GM12892 (cell line): ENCODE measurements at places on chromosomes 3 and 15.

DNA sequence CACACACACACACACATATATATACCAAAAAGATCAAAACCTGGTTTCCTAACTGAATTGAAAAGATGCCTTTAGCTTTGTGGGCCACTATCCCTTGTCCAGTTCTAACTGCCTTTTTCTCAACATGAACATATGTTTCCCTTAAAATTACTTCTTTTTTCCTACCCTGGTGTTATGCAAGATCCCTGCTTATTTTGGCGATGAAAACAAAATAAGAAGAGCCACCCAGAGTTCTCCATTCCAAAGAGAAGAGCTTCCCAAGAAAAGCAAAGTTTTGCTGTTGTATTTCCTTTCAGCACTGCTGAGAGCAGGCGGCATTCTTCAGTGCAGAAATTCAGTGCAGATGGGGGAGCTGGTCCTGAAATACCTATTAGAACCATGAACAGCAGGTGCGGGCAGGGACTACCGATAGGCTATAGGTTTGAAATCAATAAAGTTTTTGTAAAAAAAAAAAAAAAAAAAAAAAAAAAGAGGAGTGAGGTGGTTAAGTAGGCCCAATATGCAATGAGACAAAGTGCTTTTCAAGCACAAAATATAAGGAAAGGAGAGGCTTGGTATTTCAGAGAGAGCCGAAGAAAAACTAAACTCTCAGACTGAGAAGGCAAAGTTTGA is 238.0 kb downstream of the FOXP1 start:
- no peak for DNase-seq

- DNase-seq, result no peak
Measured at GRCh38 chr3:26838026-26838425, 215.5 kb downstream of the LRRC3B start.

GRCh38 chr3:127455541-127456450 is 134.7 kb downstream of the TPRA1 start:
- peak; percentile 92 for DNase-seq

- DNase-seq, result no peak
Measured at GRCh38 chr3:118942195-118942594, 92.5 kb downstream of the IGSF11 start.

DNA sequence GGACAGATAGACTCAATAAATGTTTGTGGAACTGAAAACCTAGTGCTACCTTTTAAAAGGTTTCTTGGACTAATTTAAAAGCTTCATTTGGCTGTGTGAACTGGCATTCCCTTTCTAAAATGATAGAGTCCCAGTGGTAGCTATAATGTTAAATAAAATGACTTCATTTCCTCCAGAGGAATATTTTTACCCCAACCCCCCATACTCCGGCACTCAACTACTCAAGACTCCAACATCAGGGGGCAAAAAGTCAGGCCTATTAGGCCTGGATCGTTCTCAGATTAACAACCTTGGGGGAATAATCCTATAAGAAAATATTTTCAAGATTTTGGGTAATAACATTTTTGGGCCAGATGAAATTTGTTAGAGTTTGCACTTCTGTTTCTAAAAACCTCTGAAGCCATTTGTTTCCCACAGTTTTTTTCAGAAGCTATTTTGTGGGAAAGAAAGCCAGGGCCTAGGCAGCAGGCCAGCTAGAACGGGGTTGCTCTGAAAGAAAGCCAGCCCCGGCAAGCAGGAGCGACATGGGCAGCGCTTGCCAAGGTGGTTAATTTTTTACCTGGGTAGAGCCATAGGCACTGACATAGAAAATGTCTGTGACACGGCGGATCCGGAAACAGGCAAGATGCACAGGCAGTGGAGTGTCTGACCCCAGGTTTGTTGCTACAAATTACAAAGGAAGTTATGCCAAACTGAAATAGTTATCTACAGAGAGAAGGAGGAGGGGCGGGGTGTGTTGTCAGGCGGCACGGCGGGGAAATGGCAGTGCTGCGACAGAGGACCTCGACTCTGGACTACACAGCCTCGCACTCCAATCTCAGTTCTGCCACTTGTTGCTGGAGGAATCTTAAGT is 84.6 kb downstream of the MAGI1 start:
- DNase-seq, result no peak

DNA sequence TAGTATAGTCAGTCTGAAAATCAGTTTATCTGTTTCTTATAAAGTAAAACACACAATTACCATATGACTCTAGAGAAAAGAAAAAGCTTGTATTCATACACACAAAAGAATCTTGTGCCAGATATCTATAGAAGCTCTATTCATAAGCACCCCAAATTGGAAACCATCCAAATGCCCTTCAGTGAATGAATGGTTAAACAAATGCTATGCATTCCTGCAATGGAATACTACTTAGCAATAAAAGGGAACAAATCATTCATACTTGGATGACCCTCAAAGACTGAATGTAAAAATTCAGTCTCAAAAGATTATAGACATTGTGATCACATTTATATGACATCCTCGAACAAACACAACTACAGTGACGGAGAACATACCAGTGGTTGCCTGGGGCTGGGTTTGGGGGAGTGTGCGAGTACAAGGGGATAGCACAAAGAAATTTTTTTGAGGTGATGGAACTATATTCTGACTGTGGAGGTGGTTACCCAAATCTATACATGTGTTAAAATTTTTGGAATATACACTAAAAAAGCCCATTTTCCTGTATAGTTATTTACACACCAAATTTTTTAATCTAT is 680.6 kb downstream of the NTRK3 start:
- no peak for DNase-seq

- DNase-seq, result no peak
Measured at GRCh38 chr3:122390665-122391064, 6.7 kb downstream of the FAM162A start.

DNA sequence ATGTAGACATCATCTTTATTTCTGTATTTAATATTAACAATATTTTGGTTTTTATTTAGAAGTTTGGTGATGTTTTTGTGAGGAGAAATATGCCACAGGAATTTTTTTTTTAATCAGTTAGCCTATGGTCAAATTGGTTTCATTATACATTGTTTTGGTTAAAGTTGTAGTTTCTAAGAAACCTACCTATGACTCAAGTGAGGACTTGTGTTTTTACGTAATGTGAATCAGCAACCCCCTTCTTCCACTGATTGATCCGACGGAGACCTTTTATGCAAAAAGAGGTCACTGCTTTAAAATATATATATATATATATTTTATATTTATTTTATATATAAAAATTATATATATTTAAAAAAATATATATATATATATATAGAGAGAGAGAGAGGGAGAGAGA is 698.1 kb downstream of the FHIT start:
- DNase-seq, result no peak

- no peak for DNase-seq
Measured at GRCh38 chr3:16515885-16516420, 2.5 kb upstream of the RFTN1 start.

GRCh38 chr15:86620641-86621349 is 541.1 kb downstream of the AGBL1 start:
- DNase-seq, result no peak

GRCh38 chr3:62723166-62723913 is 151.9 kb downstream of the CADPS start:
- no peak for DNase-seq

GRCh38 chr15:70318594-70319465 is 221.1 kb upstream of the TLE3 start:
- DNase-seq, result no peak

GRCh38 chr3:126485176-126485897 is 9.6 kb upstream of the ZXDC start:
- no peak for DNase-seq

- DNase-seq, result no peak
Measured at GRCh38 chr3:64518950-64519349, 168.8 kb downstream of the ADAMTS9 start.

DNA sequence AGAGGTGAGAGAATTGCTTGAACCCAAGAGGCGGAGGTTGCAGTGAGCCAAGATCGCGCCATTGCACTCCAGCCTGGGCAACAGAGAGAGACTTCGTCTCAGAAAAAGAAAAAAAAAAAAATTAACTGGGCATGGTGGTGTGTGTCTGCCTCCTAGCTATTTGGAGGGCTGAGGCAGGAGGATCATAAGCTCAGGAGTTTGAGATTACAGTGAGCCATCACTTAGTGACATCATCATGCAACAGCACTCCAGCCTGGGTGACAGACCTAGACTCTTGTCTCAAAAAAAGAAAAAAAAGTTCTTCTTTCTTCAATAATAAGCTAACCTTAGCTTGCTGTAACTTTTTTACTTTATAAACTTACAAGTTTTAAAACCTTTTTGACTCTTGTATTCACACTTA is 99.8 kb downstream of the SLMAP start:
- DNase-seq, result no peak

DNA sequence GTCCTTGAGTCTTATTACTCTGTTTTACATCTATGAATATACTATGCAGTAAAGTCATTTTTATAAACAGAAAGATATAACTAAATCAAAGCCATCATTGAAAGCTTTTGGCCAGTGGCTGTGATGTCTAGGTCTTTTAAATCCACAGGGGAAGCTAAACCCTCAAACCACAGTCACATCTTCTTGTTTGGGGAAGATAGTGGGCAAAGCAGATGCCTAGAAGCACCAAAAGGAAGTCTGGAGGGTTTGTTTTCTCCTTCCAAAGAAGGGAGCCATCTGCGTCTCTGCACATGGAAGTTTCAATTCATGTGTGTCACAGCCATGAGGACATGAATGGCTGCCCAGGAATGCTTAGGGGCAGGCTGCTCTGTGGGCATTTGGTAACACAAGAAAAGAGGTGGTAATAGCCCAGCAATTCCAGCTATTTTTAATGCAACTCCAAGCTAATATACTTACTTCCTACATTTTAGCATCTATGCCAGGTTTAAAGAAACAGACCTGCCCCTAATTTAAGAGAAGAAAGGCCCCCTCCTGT is 322.2 kb downstream of the SLC9A9 start:
- no peak for DNase-seq

GRCh38 chr3:154690413-154690812 is 260.4 kb upstream of the GPR149 start:
- DNase-seq, result no peak

GRCh38 chr3:136547293-136547692 is 204.9 kb downstream of the STAG1 start:
- no peak for DNase-seq

DNA sequence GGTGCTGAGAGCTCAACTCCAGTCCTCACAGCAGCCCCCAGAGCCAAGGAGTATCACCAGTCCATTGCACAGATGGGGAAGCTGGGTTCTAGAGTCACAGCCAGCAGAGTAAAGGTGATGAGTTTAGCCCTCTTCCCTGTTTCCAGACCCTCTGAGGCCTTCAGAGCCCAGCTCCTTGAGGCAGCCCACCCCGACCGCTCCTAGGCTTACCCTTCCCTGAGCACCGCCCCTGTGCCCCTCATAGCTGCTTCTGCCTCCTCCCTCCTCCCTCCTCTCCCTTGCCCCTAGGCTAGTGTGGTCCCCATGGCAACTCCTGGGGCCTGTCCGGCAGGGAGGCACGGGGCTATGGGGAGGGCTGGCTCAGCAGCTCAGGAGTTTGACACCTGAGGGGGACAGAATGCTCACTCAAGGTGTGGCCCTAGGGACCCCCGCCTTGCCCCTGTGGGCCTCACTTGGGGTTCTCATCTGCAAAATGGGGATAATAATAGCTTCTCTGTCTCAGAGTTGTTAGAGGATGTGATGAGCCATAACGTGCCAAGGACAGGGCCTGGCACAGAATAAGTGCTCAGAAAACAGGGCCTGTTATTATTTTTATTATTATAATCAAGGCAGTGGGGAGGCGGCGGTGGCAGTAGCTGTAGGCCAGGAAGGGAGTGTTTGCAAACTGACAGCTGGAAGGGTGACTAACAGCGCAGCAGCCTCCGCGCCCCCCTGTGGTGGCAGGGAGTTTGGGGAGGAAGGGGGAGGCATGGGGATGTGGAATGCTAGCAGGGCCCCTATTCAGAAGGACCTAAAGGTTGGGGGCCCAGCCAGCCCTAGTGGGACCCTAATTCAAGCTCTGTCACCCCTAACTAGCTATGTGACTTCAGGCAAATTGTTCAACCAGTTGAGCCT is 11.5 kb downstream of the CSK start:
- DNase-seq, result no peak

DNA sequence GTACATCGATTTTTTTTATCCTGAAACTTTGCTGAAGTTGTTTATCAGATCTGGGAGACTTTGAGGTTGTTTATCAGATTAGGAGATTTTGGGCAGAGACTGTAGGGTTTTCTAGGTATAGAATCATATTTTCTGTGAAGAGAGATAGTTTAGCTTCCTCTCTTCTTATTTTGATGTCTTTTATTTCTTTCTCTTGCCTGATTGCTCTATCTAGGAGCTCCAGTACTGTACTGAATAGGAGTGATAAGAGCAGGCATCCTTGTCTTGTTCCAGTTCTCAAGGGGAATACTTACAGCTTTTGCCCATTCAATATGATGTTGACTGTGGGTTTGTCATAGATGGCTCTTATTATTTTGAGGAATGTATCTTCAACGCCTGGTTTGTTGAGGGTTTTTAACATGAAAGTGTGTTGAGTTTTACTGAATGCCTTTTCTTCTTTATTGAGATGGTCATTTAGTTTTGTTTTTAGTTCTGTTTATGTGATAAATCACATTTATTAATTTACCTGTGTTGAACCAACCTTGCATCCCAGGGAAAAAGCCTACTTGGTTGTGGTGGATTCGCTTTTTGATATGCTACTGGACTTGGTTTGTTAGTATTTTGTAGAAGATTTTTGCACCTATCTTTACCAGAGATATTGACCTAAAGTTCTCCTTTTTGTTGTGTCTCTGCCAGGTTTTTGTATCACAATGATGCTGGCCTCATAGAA is 14.9 kb upstream of the DNAAF4 start:
- DNase-seq, result no peak

- DNase-seq, result no peak
Measured at GRCh38 chr15:60496853-60497252, 17.9 kb upstream of the ICE2 start.

DNA sequence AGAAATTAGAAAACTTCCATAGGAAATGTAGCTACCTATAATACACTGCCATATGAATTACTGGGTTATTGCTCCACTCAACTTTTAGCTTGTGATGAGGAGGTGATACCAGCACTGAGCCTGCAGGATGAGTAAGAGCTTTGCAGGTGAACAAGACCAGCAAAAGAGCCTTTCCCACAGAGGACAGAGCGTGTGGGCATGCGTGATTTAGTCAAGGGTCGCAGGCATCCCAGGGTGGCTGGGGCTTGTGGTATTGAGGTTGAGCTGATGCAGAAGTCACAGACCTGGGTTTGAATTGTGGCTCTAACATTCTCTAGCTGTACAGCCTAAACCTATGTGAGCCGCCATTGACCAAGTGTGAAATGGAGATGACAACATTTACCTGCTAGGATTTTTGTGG is 5.6 kb downstream of the NRROS start:
- DNase-seq, result no peak

- DNase-seq, result no peak
Measured at GRCh38 chr3:129173206-129173605, 10.5 kb downstream of the CNBP start.

GRCh38 chr3:18752273-18752934 is 327.3 kb upstream of the SATB1 start:
- no peak for DNase-seq

- no peak for DNase-seq
Measured at GRCh38 chr15:101613130-101614000, 38.8 kb downstream of the TM2D3 start.

DNA sequence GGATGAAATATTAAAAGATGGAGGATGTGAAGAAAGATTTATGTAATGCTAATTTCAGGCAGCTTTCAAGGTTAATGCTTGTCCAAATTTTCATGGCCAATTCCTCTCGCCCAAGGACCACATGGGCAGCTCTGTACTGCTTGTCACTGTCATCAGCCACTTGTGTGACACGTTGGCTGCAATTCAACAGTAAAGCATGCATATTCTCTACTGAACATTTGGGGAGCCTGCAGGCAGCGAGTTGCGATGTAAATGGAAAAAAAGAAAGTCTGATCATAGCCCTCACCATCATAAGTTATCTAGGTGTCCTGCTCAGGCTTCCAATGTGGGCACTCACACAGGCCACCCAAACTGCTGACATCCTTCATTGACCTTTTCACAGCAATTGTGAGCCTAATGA is 1026.8 kb upstream of the NR2F2 start:
- no peak for DNase-seq
